Prostate gland (tissue), 2 donors: ENCODE measurements at places on chromosomes 16 and 17. TPM values are rescaled to one million over a fixed set of nuclear protein-coding genes. Genes with fewer than 3 reads are reported as not detected.

Gene BHLHA9
- total RNA-seq, result not detected

GRCh38 chr17:31811101-31811500 lies 47.9 kb downstream of the COPRS start:
- DNase-seq, result no peak

GRCh38 chr17:699345-699744 lies 15.3 kb downstream of the VPS53 start:
- peak; percentile 43 for DNase-seq

- DNase-seq, result no peak
These were observed 30.6 kb downstream of the ABCA9 start for GRCh38 chr17:69030169-69030568.

DNA sequence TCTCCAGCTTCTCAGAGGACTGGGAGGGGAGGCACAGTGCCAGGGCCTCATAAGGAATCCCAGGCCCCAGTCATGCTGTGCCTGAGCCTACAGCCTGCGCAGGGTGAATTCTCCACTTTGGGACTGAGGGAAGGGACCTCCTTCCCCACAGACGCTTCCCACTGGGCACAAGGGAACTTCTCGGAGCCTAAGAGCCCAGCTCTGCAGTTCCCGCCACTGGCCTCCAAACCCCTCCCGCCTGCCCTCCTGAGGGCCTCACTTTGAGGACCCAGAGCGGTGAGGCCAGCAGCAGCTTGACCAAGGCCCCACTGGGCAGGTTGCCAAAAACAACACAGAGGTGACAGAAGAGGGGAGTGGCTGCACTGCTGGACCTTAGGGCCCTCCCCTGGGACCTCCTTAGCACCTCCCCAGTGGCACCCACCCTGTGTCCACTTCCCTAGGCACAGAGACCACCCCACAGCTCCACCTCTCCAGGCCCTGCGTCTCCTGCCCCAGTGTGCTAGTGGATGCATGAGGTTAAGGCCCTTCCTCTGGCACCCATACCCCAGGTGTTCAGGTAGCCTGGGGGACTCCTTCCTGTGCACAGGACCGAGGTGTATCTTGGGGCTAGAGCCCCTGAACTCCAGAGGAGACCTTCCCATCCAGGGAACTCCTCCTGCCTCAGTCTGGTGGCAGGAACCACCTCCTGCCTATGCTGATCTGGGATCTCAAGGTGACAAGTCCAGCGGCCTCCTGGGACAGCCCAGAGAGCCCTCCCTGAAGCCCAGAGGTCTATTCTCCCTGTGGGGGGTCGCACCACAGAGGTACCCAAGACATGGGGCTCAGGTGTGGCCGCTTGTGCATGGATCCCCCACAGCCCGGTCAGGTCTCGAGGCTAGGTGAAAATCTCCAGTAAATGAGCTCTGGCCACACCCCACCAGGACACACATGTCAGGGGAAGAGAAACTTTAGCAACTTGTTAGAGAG lies 3.4 kb downstream of the CASKIN2 start:
- no peak for DNase-seq

DNA sequence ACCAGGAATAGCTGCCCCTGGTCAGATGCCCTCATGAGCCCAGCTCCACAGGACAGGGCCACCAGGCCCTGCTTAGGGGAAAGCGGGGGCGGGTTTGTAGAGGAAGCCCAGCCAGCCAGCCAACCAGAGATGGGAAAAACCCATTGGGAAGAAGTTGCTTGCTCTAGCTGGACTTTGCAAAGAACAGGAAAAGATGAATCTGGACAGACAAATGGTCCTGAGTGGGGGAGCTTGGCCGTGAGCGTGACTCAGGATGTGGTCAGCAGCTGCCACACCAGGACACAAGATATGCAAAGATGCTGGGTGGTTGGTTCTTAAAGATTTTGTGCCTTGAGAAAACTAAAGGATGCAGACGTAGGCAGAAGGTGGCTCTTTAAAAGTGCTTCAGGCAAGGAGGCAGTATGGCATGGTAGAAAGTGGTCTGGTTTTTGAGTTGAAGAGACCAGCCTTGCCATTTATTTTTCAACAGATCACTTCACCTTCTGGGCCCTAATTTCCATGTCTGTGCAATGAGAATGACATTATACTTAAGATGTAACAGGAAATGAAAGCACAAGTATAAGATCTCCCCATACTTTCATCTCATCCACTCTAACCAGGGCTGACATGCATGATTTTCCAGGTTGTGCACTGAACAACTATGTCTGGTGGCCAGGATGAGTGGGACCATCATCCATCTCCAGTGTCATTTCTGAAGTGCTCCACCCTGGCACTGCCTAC lies 27.8 kb upstream of the HEATR6 start:
- peak; percentile 2 for DNase-seq

GRCh38 chr17:20262226-20263114 lies 204.9 kb downstream of the LGALS9B start:
- DNase-seq, result no peak

GRCh38 chr17:57110579-57111325 lies 25.7 kb downstream of the AKAP1 start:
- no peak for DNase-seq
